ENCODE measurements at places on chromosomes 16 and 17.

GRCh38 chr16:68113059-68113761 lies 28.0 kb downstream of the NFATC3 start:
- no peak for DNase-seq

DNA sequence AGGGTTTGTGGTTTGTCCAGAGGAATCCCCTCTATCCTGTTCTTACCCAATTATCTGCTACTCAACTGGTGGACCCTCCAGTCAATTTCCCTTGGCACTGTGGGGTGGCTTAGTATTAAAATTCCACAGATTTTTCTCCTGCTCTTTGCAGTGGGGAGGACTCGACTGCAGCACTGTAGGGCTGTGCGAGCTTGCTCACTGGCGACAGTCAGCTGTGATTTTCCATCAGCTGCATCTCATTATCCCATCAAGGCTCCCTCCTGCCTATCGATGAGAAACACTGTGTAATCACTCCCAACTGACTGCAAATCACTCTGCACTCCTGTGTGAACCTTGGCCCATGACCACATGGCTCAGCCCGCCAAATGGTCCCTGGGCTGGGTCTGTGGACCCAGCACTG lies 90.5 kb upstream of the MAF start:
- no peak for DNase-seq

- DNase-seq = no peak
Observed at GRCh38 chr16:3671424-3671823, 16.9 kb downstream of the DNASE1 start.

- DNase-seq = no peak
Observed at GRCh38 chr17:16986391-16986790, 14.5 kb upstream of the TNFRSF13B start.

- DNase-seq = no peak
Observed at GRCh38 chr17:12789075-12789480, 220 bp upstream of the ARHGAP44 start.

GRCh38 chr17:50766222-50767023 lies 895 bp downstream of the ANKRD40CL start:
- DNase-seq = no peak

- DNase-seq = no peak
Observed at GRCh38 chr17:2438823-2439222, 38.0 kb upstream of the MNT start.

DNA sequence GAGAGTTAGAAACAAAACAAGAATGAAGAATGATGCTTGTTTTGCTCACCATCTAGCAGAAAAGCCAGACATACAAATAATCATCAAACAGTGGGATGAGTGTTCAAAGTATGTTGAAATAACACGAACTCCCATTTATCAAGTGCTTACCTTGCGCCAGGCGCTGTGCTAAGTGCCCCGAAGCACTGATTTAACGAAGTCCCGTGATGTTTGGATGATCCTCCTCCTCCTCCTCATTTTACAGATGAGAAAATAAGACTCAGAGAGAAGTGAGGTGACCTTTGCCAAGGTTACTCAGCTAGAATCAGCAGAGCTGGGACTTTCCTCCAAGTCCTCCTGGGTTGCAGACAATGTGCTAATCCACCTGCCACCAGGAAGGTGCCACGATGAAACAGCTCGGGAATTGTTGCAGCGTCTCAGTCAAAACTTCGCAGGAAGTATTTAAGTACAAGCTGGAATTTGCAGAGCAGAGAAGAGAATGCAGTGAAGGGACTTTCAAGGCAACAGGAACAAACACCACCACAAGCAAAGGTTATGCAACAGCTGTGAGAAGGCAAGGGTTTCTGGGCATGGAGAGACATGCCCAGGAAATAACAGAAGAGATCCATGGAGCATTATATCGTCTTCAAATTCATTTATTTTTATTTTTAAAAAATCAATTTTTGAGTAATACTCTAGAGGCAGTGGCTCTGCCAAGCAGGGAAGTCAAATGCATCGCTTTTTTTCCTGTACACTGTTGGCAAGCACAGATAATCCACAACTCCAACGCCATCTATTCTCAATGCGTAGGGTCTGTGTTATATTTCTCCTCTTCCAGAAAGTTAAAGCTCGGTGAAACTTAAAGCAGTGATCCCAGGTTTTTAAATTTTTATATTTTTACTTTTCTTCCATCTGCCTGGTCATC lies 11.1 kb downstream of the PRCD start:
- DNase-seq = no peak

DNA sequence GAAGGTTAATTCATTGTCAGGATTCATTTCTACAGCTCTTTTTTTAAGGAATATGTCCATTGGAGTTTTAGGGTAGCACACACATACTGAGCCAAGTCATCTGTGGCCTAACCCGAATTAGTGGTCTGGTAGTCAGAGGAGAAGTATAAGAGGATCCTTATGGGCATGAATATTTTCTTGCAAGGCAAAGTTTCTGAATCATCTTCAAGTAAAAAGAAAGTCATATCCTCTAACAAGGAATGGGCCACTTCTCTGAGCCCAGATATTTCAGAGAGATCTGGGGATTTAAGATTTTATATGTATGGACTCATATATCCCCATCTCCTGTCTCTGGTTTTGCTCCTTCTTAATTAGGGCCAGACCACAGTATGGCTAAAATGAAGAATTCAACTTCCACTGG lies 99.2 kb upstream of the CDH8 start:
- DNase-seq = no peak

DNA sequence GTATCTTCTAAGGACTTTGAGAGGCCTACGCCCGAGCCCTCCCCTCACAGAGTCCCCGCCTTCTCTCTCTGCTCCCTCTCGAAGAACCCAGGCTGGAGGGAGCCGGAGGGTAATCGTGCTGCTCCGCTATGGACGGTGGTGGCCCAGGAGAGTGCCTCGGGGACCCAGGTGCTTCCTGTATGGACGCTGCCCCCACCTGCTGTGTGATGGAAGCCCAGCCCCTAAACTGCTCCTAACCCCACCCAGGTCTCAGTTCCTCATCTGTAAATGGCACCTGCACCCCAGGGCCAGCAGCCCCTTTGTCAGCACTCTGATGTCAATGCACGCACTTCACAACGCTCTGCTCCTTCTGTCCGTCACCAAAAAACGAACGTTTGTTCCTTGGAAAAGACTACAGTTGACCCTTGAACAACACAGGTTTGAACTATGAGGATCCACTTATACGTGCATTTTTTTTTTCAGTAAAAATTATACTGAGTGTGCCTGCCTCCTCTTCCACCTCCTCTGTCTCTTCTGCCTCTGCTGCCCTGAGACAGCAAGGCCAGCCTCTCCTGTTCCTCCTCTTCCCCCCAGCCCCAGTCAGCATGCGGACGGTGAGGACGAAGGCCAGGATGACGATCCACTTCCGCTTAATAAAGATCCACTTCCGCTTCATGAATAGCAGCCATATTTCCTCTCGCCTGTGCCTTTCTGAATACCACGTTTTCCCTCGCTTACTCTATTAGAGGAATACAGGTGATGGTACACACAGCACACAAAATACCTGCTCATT lies 118.3 kb downstream of the BANP start:
- peak; percentile 90 for DNase-seq

- no peak for DNase-seq
Observed at GRCh38 chr17:69428252-69428980, 13.9 kb downstream of the MAP2K6 start.

DNA sequence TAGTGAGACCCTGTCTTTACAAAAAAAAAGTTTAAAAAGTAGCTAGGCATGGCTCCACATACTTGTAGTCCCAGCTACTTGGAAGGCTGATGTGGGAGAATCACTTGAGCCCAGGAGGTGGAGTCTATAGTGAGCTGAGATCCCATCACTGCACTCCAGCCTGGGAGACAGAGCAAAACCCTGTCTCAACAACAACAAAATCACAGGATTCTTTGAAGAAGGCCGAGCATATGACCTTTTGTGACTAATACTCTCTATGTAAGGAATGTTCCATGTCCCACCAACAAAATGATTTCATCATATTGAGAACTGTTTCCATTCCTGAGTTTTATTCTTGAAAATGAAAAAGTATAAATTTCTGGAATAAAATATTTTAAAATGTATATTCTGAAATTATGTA lies 58.9 kb upstream of the EFCAB3 start:
- DNase-seq = no peak

DNA sequence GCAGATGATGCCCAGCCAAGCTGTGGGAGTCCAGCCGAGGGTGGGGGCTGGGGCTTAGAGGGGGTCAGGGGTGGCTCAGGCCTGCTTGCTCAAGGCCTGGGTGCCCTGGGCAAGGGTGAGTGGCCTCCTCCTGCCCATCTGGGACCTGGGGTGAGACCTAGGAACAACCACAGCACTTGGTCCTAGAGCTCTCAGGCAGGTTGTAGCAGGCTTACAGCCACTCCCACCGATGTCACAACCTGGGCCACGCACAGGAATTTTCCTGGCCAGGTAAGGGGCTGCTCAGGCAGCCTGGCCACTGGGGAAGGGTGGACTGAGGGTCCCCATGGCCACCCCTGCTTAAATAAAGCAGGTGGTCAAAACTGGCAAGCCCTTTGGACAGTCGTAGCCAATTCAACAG lies 6.3 kb upstream of the SREBF1 start:
- no peak for DNase-seq

DNA sequence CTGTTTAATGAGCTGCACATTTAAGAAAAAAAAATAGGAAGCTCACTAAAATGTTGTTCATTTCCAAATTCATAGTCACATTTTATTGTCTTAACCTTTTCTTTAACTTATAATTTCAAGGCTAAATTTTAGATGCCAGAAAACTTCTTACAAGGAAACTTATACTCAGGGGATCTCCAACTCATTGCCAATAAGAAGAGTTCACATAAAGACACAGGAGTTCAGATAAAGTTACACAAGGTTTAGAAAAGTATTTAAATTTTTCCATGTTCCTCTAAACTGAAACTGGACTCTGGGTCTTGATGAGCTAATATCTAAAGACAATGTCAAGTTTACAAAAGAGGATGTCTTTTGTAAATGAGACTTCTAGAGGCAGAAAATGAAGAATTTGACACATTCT lies 190.7 kb upstream of the KCNJ16 start:
- DNase-seq = no peak

- peak; percentile 87 for DNase-seq
Observed at GRCh38 chr16:1363501-1364041, 11.8 kb downstream of the GNPTG start.

GRCh38 chr16:71564335-71564967 lies 12.4 kb downstream of the TAT start:
- DNase-seq = no peak

DNA sequence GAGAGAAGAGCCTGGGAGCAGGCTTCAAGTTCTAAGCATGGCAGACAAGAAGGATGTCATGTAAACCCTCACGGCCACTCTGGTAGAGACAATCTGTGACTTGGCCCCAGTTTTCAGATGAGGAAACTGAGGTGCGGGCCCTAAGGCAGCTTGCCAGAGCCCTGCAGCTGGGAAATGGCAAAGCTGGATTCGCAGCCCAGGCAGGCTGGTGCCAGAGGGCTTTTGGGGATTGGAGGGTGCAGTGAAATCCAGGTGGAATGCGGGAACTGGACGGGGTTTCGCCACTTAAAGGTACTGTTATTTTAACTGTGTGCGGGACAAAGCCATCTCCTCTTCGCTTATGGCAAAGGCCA lies 477 bp upstream of the OSGIN1 start:
- DNase-seq = no peak

GRCh38 chr16:8665529-8665928 lies 8.9 kb upstream of the ABAT start:
- DNase-seq = no peak

DNA sequence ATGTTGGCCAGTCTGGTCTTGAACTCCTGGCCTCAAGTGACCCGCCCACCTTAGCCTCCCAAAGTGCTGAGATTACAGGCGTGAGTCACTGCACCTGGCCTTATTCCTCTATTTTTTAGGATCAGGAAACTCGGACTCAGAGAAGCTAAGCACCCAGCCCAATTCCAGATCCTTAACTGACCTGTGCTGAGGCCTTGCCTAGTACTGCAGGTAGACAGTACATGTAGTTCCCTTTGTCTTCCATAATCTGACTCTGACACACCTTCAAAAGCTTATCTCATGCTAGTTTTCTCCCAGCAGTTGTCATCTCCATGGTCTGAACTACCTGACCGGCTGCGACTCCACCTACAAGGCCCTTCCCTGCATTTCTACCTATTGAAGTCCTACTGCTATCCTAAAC lies 65.7 kb upstream of the AXIN2 start:
- no peak for DNase-seq

DNA sequence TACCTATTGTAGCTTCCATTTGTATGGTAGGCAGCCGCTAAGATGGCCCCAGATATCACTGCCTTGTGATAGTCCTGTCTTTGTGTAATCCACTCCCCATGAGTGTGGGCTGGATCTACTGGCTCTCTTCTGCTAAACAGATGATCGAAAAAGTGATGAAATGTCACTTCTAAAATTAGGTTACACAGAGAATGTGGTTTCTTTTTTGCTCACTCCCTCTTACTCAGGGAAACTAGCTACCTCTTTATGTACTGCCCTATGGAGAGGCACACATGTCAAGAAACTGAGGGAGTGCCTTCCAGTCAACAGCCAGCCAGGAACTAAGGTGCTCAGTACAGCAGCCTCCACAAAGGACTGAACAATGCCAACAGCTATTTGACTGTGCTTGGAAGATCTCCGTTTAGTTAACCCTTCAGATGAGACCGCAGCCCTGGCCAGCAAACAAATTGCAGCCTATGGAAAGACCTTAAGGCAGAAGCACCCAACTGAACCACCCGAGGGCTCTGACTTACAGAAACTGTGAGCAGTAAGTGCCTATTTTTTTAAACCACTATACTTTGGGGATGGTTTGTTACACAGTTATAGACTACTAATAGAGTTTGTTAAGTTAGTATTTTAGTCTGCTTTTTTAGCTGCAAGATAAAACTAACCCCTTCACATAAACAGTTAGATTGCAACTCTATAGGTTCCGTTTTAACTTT lies 113.2 kb upstream of the MAF start:
- DNase-seq = no peak

GRCh38 chr17:55524440-55525220 lies 13.4 kb upstream of the SMIM36 start:
- DNase-seq = no peak

GRCh38 chr17:32870027-32870670 lies 6.8 kb downstream of the MYO1D start:
- no peak for DNase-seq

- DNase-seq = no peak
Observed at GRCh38 chr17:2705888-2706795, 5.4 kb downstream of the CLUH start.

GRCh38 chr16:73058221-73058615 lies 10.3 kb upstream of the ZFHX3 start:
- DNase-seq = peak; percentile 79

GRCh38 chr16:10228779-10229178 lies 46.6 kb upstream of the GRIN2A start:
- DNase-seq = peak; percentile 39

All from GM10248 (cell line).